Adrenal gland (tissue), 19 donors: ENCODE measurements at places on chromosomes 11 and 22.

- H3K27me3 ChIP-seq, result no peaks in the 10 kb centered on the region
- no peak overlapping the region for H3K4me3 ChIP-seq
- no peaks in the 10 kb centered on the region for H3K36me3 ChIP-seq
- H3K27ac ChIP-seq, result no peak overlapping the region
- no peaks in the 10 kb centered on the region for H3K4me1 ChIP-seq
Observed at GRCh38 chr11:117639601-117640000, 157.4 kb downstream of the DSCAML1 start.

DNA sequence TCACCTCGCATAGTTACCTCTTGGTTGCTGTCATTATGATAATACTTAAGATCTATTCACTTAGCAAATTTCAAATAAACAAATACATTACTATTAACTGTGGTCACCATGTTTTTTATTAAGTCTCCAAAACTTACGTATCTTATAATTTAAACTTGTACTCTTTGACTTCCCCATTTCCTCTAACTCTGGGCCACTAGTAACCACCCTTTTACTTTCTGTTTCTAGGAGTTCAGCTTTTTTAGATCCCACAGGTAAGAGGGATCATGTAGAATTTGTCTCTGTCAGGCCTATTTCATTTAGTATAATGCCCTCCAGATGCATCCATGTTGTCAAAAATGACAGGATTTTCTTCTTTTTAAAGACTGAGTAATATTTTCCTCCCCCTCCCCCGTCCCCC lies 212.4 kb upstream of the C11orf87 start:
- H3K4me3 ChIP-seq, result no peak overlapping the region
- no peak overlapping the region for H3K27ac ChIP-seq
- no peaks in the 10 kb centered on the region for H3K4me1 ChIP-seq
- no peaks in the 10 kb centered on the region for H3K36me3 ChIP-seq
- H3K27me3 ChIP-seq, result no peaks in the 10 kb centered on the region

DNA sequence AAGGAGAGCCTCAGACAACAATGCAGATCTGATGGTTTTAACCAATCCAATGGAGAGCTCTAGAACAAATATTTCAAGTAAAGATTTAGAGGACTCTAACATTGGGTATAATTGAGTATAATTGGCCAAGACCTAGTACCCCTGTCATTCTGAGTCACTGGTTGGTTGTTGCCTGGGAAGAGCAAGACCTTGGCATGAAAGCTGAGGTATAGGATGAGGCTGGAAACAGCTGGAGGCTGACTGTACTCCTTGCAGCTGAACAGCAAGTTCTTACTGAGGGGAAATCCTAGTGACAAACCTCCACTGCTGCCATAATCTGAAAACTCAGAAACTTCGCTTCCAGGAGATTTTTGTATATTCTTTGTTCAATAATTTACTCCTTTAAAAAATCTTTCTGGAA lies 54.3 kb upstream of the MUC15 start:
- H3K27me3 ChIP-seq, result no peaks in the 10 kb centered on the region
- no peak overlapping the region for H3K27ac ChIP-seq
- no peaks in the 10 kb centered on the region for H3K4me1 ChIP-seq
- no peaks in the 10 kb centered on the region for H3K36me3 ChIP-seq

- no peak overlapping the region for H3K4me3 ChIP-seq
- H3K36me3 ChIP-seq, result no peaks in the 10 kb centered on the region
- no peak for DNase-seq
- H3K4me1 ChIP-seq, result no peaks in the 10 kb centered on the region
- H3K27me3 ChIP-seq, result no peaks in the 10 kb centered on the region
Observed at GRCh38 chr22:34886812-34887211, 179.1 kb upstream of the ISX start.

DNA sequence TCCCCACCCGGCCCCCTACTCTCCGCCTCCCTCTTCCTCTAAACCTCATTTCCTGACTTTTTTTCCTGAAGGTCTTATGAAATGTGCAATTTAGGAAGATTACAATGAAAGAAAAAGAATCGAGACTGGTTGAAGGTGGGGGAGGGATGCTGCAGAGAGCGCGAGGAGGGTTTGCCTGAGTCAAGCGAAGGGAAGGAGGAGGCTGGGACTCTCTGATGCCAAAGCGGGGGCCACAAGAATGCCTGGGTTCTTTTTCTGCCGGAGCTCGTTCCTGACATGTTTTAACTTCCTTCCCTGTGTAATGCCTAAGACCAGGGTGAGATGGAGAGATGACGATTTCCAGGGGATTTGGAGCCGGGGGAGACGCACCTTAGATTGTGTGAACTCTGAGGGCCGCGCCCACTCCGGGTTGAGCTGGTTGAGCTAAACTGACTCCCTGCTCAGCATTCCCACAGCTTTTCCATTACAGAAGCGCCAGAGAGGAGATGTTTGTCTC lies 270.5 kb upstream of the SORL1-AS1 start:
- no peak overlapping the region for H3K4me3 ChIP-seq
- no peak overlapping the region for H3K27ac ChIP-seq
- no peaks in the 10 kb centered on the region for H3K36me3 ChIP-seq
- H3K27me3 ChIP-seq, result no peaks in the 10 kb centered on the region

GRCh38 chr11:123407130-123407995 lies 22.7 kb upstream of the GRAMD1B start:
- DNase-seq, result peak; percentile 89
- H3K27ac ChIP-seq, result peak overlapping the region; percentile 36
- H3K27me3 ChIP-seq, result no peaks in the 10 kb centered on the region
- H3K4me3 ChIP-seq, result no peak overlapping the region
- no peaks in the 10 kb centered on the region for H3K36me3 ChIP-seq

DNA sequence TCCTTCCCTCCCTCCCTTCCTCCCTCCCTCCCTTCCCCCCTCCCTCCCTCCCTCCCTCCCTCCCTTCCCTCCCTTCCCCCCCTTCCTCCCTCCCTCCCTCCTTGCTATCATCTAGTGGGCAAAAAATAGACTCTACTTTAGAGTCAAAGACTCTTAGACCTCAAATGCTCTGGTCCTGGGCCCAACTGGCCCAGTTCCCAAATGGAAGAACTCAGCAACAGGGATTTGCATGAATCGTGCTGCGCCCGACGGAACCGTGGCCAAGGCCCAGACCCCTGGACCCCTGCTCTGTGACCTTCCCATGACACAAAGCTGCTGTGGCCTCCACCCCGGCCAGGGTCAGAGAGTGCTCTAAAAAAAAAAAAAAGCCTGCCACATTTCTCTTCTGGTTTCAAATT lies 97.4 kb downstream of the WNT7B start:
- peaks cover 36% of the 10 kb centered on the region for H3K27me3 ChIP-seq
- H3K4me3 ChIP-seq, result no peak overlapping the region
- H3K27ac ChIP-seq, result no peak overlapping the region
- H3K4me1 ChIP-seq, result no peaks in the 10 kb centered on the region

DNA sequence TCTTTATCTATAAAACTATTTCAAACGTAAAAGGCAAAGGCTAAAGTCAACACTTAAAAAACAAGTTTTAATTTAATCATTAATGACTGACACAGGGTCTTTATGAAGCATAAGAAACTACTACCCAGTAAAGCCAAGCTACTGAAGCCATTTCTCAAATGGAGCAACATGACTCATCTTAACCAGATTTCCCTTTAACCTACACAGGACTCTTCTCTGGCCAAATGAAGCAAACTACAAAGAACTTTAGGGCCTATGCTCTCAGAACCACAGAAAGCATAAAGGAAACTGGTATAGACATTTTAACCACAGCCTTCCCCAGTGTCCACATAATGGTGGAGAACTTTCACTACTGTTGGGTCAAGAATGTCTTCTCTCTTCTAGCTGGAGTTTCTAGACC lies 34.7 kb downstream of the ALG9 start:
- DNase-seq, result no peak
- H3K27ac ChIP-seq, result no peak overlapping the region
- H3K4me3 ChIP-seq, result no peak overlapping the region

GRCh38 chr11:27552341-27552740 lies 45.8 kb upstream of the LIN7C start:
- no peaks in the 10 kb centered on the region for H3K4me1 ChIP-seq
- H3K27me3 ChIP-seq, result no peaks in the 10 kb centered on the region
- H3K36me3 ChIP-seq, result no peaks in the 10 kb centered on the region
- H3K4me3 ChIP-seq, result no peak overlapping the region
- no peak overlapping the region for H3K27ac ChIP-seq
- no peak for DNase-seq

DNA sequence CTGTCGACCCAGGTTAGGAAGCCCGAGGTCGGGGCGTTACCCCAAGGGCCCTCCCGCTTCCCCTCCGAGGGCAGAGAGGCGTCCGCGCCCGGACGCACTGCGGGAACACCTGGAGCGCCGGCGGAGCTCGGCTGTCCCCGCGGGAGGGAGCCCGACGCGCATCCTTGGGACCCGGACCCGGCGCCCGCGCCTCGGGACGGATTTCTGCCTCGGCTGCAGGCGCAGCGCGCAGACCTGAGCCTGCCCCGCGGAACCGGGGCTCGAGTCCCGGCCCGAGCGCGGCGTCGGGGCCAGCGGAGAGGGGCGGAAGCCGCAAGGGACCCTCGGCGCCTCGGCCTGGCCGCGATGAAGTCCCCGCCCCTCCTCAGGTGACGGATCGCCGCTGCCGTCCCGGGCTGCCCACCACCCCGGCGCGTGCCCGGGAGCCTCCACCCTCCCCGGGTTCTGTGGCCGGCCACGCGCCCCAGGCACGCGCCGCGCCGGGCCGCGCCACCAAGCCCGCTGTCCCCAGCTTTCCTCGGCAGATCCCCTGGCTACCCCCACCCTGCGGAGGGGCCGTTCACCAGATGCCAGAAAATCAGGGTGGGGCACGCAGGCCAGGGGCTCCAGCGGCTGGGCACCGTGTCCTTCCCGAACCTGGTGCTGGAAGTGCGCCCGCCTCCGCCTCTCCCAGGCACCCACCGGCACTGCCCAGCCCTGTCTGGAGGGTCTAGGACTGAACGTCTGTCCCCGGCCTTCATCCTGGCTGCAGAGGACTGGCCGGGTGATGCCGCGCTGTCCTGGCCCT lies 410 bp downstream of the GLB1L3 start:
- peaks cover 73% of the 10 kb centered on the region for H3K27me3 ChIP-seq
- H3K4me1 ChIP-seq, result no peaks in the 10 kb centered on the region
- no peak for DNase-seq
- no peaks in the 10 kb centered on the region for H3K36me3 ChIP-seq

DNA sequence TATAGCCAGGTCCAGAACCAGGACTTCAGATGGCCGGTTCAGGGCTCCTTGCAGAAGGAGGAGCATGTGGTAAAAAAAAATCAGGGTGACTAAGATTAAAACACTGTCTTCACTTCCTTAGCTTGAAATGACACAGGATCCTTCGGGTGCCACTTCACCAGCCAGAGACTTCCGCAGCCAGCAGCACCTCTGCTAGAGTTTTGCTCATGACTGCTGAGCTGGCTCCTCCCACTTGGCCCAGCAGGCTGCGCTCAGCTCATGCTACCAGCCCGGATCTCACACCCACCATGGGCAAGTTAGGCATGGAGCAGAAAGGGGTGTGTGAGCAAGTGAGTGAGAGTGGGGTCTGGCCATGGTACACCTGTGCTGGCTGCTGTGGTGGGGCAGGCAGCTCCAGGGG lies 6.6 kb upstream of the MS4A18 start:
- no peak overlapping the region for H3K27ac ChIP-seq
- no peak overlapping the region for H3K4me3 ChIP-seq
- peaks cover 5% of the 10 kb centered on the region for H3K27me3 ChIP-seq
- no peak for DNase-seq
- no peaks in the 10 kb centered on the region for H3K4me1 ChIP-seq

GRCh38 chr11:95487391-95487790 lies 256.4 kb upstream of the SESN3 start:
- no peak overlapping the region for H3K27ac ChIP-seq
- H3K4me3 ChIP-seq, result no peak overlapping the region
- H3K27me3 ChIP-seq, result no peaks in the 10 kb centered on the region
- no peaks in the 10 kb centered on the region for H3K4me1 ChIP-seq
